ENCODE measurements at places on chromosomes 16 and 17.

DNA sequence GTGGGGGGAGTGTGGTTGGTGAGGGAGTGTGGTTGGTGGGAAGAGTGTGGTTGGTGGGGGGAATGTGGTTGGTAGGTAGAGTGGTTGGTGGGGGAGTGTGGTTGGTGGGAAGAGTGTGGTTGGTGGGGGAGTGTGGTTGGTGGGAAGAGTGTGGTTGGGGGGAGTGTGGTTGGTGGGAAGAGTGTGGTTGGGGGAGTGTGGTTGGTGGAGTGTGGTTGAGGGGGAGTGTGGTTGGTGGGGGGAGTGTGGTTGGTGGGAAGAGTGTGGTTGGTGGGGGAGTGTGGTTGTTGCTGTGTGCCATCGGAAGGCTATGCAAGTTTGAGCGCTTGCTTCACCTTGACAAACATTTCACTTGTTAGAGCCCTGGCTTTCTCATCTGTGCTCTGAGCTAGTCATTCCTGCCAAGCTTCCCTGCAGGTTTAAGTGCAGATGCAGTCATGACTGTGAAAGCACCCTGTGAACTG lies 20.1 kb downstream of the MINK1 start:
- no peak for DNase-seq

- no peak for DNase-seq
These were observed 133.1 kb upstream of the ZKSCAN2 start for GRCh38 chr16:25390761-25391160.

- no peak for DNase-seq
These were observed 23.3 kb downstream of the MAP1LC3B start for GRCh38 chr16:87415441-87415840.

- DNase-seq, result no peak
These were observed 390 bp downstream of the ZNRF1 start for GRCh38 chr16:74999219-74999608.

DNA sequence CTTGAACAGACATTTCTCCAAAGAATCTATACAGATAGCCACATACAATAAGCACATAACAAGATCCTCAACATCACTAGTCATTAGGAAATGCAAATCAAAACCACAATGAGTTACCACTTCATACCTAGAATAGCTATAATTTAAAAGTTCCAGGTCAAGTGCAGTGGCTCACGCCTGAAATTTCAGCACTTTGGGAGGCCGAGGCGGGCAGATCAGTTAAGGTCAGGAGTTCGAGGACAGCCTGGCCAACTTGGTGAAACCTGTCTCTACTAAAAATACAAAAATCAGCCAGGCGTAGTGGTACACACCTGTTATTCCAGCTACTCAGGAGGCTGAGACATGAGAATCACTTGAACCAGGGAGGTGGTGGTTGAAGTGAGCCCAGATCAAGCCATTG lies 19.9 kb downstream of the RANBP10 start:
- no peak for DNase-seq

DNA sequence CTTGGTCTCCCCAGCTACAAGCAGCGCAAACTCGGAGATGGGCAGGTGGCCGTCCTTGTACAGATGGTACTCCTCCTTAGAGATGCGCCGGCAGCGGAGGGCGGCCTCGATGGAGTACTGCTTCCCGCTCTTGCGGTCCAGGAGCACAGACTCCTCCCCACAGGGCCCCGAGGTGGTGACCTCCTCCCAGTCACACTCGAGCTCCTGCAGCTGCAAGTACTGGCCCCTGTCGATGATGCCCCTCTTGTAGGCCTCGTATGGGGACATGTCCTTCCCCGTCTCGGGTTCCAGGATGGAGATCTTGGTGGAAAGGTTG lies 7.2 kb downstream of the CDK3 start:
- no peak for DNase-seq

GRCh38 chr16:88970050-88970449 lies 7.0 kb downstream of the CBFA2T3 start:
- no peak for DNase-seq

DNA sequence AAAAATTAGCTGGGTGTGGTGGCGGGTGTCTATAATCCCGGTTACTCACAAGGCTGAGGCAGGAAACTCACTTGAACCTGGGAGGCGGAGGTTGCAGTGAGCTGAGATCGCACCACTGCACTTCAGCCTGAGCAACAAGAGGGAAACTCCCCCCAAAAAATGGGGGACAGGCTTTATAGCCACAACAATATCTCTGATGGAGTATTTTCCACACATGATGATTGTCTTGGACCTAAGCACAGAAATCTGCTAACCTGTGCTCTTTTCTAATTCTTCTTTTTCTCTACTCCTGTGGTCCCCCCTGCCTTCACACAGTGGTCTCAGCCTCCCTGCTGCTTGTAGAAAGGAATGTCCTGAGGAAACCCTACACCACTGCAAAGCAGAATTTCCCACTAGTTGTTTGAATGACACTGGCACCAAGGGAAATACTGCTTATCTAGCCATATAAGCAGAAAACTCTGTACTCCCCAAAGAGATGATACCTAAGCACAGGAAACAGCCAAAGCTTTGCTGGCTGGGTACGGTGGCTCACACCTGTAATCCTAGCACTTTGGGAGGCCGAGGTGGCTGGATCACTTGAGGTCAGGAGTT lies 117.6 kb downstream of the USP31 start:
- no peak for DNase-seq

GRCh38 chr16:68396481-68396880 lies 51.8 kb downstream of the SMPD3 start:
- DNase-seq, result peak; percentile 21

DNA sequence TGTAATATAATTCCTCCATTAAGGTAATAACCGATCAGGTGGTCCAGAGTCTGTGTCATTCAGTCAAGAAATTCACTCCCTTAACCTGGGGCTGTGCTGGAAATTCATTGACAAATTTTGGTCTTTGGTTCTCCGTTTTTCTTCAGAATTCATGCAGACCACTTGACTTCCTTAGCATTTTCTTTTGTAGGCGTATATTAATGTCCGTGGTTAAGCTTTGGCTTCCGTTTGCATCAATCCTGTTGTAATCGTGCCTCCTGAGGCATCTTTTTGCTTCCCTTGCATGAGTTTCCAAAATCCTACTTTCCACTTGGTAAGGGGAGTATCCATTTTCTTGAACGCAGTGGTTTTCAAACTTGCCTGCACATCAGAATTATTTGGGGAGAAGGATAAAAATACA lies 9.0 kb downstream of the LRRC37B start:
- no peak for DNase-seq

DNA sequence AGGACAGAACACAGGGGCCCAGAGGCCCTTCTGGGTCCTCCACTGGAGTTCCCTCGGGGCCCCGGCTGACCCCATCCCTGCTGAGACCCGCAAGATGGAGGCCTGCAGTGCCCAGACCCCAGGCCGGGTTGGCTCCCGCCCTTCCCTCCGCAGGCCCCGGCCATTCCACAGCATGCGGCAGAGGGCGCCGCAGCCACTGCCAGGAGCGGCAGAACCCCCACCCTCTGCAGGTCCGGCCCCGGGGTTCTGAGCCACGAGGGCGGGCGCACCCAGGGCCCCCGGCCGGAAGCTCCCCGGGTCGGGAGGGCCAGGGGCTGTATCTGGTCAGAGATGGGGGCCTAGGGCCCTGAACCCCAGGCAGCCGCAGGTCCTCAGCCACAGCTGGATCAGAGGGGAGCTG lies 2.4 kb upstream of the PERCC1 start:
- DNase-seq, result no peak

DNA sequence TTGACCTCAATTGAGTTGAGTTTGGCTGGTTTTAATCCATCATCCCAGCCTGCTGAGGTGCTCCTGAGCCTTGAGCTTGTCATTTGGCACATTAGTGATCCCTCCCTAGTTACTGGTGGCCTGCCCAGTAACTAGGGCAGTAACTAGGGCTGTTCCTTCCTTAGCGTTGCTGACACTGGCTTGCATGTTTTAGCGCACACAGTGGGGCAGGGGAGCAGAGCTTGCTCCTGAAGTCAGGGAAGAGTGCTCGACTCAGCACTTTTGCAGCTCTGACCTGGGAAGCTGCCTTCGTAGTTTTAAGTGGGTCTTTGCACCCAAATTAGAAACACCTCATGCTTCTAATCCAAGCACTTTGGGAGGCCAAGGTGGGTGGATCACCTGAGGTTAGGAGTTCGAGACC lies 15.7 kb downstream of the CCDC42 start:
- DNase-seq, result no peak

- no peak for DNase-seq
These were observed at the start of gene ZG16B for GRCh38 chr16:2829501-2830354. ZG16B (plus strand) TSS chr16:2830303; CDS start chr16:2830442, 139 bp downstream.

- DNase-seq, result no peak
These were observed 494.9 kb upstream of the RBFOX1 start for GRCh38 chr16:6837722-6838121.

GRCh38 chr17:67256075-67256732 lies 11.2 kb upstream of the HELZ start:
- DNase-seq, result no peak

- DNase-seq, result no peak
These were observed 16.7 kb upstream of the TOB1 start for GRCh38 chr17:50882851-50883250.

GRCh38 chr16:78576941-78577340 lies 477.5 kb downstream of the WWOX start:
- DNase-seq, result no peak

GRCh38 chr17:8503368-8503767 lies 67.7 kb downstream of the NDEL1 start:
- no peak for DNase-seq

GRCh38 chr16:67922221-67922620 lies 9.4 kb downstream of the CTRL start:
- no peak for DNase-seq

DNA sequence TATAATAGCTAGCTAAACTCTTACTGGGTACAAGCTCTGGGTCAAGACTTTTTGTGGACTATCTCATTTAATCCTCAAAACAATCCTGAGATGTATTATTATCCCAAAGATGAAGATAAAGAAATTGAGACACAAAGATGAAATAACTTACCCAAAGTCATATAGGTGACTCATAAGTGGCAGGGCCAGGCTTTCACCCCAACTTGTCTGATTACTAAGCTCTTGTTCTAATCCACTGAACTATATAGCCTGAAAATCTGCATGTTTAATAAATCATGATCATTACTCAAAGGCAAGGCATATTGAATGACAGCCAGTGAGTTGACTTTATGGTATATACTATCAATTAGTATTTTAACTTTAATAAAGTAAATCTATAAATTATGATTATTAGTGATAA lies 77.4 kb downstream of the SKAP1 start:
- no peak for DNase-seq

DNA sequence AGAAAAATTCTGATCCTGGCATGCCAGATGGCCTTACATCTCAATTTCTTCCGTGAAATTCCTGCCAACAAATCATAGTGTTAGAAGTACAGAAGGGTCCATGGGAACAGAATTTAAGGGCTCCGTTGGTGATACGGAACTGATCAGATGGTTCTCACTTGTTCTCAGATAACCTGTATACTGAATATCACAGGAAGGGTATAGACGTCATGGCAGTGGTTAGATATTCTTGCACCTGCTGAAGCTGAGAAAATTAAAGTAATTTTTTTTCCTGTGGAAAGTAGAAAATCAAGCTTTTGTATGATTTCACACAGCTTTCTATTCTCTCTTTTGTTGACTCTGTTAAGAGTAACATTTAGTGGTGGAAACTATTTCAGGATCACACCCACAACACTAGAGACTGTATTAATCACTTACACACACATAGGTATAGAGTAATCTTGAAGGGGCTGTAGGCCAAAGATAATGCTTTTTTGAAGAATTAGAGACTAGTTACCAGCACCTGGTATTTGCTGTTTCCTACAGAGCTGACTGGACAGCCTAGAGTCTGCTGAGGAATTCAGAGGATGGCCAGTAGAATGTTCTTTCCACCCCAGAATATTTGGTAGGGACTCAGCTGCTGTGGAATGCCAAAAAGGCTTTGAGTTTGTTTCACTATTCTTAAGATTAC lies 7.5 kb downstream of the TENT4B start:
- no peak for DNase-seq

DNA sequence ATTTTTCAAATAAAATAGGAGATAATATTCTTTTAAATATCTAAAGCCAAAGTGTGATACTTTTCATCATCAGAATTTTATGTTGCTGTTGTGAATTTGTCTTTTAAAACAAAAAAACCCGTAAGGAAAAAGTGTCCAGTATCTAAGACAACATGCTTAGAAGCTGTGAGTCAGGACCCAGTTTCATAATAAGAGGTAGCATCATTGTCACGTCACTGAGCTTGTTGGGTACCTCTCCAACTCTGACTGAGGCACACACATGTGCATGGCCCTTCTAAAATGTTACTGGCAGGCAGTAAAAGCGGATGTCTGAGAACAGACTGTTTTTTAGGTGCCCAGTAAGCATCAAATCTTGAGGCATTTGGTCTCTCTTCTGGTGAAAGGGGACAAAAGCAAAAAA lies 2.5 kb downstream of the CIAPIN1 start:
- DNase-seq, result no peak

- DNase-seq, result no peak
These were observed 27.8 kb upstream of the MRTFB start for GRCh38 chr16:14043278-14043677.

DNA sequence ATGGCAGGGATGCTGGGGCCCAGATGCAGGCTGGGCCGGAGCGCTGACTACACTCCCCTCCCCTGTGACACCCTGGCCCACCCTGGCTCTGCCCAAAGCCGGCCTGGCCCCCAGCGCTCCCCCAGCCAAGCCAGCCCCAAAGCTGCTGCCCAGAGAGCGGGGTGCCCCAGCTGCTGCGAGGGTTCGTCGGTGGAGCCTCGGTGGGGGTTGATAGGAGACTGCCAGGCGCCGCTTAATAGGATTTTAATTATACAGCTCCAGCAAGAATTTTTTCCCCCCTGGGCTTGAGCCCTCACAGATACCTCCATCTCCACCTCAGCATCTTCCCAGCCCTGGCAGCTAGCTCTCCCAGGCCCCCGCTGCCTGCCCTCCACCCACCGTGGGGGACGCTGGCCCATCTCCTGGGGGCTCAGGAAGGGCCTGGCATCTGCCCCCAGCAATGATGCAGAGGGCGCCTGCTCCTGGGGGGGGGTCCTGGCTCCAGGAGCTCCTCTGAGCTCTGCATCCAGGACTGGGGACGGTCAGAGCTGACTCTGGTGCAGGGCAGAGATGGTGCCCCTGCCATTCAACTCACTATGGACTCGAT lies 36.8 kb upstream of the DLX4 start:
- no peak for DNase-seq

DNA sequence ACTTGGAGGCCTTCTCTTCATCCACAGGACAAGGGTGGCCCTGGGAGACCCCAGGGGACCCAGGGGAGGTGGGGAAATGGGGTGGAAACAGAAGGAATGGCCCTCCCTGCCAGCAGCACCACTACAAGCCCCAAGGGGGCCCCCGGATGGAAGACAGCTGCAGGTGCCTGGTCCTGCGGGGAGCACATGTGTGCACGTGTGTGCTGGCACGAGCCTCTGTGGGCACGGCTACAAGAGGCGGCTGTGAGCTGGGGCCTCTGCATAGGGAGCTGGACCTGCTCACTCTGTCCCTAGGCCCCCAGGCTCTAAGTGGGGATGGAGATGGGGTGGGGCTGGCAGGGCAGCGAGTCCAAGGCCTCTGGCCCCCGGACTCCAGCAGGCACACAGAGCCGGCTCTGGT lies 13.2 kb upstream of the AATK start:
- DNase-seq, result no peak

GRCh38 chr16:60818465-60818864 lies 1217.8 kb downstream of the CDH8 start:
- DNase-seq, result no peak

Data from DMS153 (cell line).